GM12865 (cell line): ENCODE measurements at places on chromosomes 12 and 14.

DNA sequence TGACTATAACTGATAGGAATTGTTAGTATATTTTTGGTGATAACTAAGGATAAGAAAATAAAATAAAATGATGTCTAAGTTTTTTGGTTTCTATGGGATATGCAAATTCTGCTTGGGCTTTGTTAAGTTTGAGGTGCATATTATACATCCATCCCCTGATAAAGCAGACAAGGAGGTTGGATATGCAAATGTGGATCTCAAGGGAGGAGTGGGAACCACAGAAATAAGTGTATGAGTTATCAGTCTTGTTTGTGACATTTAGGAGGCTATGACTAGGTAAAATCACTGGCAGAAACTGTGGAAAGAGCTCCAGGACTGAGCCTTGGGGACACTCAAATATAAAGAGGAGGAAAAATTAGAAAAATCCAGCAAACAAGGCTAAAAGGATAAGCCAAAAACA is 719.4 kb downstream of the RERGL start:
- no peak for DNase-seq

DNA sequence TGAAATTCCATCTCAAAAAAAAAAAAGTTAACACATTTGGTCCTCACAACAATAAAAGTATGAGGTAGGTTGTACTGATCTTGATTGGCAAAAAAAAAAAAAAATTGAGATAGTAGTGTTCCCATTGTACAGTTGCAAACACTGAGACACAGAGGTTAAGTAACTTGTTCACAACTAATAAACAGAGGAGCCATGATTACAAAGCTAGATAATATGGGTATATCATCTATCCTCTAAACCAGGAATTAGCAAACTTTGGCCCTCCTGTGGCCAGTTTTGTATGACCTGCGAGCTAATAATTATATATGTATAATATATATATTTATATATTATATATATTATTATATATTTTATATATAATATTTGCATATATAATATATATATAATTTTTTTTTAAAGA is 2.3 kb upstream of the PSME1 start:
- DNase-seq: no peak

DNA sequence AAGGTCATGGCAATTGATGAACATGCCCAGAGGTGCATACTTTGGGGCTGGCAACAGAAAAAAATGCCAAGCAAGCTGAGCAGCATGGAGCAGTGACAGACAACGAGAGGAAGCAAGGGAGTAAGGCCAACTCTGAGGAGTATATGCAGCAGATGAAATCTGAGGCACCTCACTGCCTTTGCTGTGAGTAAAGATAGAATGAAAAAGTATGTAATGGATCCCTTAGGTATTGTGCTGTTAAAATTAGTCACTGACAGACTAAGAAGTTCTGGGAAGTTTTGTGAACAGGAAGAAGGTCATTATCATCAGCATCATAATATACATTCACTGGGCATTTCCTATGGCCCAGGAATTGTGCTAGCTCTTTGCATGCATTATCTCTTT is 269.9 kb downstream of the DUSP6 start:
- no peak for DNase-seq

- DNase-seq: peak; percentile 39
Measured at GRCh38 chr12:31479516-31480210, 111.3 kb downstream of the DENND5B start.

GRCh38 chr12:80120994-80121393 is 21.7 kb downstream of the OTOGL start:
- no peak for DNase-seq

DNA sequence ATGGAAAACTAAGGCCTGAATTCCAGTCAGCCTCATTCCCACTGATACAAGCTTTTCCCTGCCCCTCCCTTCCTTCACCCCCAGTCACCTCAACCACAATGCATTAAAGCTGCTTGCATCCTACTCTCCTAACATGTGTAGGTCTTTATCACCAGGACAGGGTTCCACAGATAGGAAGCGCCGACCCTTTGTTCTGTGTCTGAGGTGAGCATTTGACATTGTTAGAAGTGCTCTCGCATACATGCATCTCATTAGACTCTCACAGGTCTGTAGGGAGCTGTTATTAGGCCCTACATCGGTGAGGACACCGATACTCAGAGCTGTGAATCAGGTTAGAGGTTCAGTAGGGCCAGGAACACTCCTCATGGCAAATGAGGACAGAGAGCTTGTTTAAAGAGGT is 13.2 kb upstream of the EDDM3A start:
- DNase-seq: no peak

- DNase-seq: no peak
Measured at GRCh38 chr12:76874491-76875190, 4.2 kb downstream of the CSRP2 start.

DNA sequence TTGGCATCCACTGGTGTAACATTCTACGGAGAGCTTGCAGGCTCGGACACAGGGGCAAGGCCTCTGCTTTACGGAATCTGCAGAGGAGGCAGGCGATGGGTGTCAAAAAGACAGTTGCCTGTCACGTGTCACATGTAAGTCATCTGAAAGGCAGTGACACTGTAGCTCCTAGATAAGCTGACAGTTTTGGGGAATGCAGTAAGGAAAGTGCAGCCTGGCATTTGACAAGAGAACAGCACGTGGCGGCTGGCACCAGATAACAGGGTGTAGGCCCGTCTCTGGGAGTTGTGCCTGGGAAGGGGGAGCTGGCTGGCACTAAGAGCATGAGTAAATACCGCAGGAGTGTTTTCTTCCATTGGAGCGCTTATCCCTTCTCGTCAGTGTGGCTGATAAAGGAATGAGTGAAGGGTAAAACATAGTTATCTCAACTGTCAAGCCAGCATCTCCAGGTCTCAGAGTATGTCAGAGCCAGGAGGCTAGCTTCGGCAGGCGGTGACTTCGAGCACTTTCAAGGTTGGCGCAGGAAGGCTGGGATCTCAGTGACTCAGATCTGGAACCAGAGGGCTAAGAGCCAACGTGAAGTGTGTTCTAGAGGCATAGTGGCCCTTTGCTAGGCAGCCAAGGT is 26.1 kb downstream of the ADCK1 start:
- no peak for DNase-seq

GRCh38 chr12:78037707-78038106 is 207.0 kb downstream of the NAV3 start:
- no peak for DNase-seq

DNA sequence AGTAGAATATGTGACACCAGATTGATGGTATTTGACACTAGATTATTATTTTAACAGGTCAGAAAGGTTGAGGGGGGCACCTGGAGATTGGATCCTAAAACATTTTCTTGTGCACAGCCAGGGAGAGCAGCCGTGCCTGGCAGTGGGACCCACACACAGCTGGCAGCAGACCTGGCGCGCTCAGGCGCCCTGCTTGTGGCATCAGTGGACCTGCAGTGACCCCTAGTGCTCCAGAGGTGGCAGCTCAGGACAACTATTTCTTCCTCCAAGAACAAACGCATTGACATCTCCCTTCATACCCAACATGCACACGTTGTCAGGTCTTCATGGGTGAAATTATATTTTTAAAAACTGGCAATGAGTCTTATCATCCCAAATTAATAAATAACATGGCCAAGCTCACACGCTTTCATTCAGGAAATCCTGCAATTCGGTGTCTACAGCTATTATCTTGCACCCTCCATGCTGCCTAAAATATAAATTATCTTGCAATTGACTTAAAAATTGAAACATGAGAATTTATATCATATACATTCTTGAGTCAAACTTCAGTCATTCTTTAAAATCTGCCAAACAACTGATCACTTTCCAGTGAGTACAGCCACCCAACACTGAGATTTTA is 7.7 kb upstream of the TMEM132D start:
- DNase-seq: peak; percentile 58

GRCh38 chr12:104495786-104496185 is 39.0 kb downstream of the CHST11 start:
- no peak for DNase-seq

- no peak for DNase-seq
Measured at GRCh38 chr14:89514601-89515000, 97.6 kb upstream of the FOXN3 start.

DNA sequence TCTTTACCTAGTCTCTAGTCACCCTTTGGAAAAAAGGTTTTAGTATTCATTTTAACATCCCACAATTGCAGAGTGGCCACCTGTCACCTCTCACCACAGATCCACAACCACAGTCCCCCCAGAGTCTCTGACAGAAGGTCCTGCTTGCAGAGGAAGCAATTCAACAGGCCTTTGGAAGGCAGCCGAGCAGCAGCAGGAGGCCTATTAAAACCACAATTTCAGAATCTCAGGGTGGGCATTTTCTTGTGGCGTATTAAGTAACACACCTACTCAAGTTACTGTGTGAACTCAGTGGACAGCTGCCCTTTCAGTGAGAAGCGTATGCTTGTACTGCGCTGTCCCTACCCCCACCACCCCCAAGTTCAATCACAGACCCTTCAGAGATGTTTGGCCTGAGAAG is 234.0 kb upstream of the HMGA2 start:
- no peak for DNase-seq
